ENCODE measurements at places on chromosomes 7 and 10. TPM values are rescaled to one million over a fixed set of nuclear protein-coding genes. Genes with fewer than 3 reads are reported as not detected.

The AKR1B15 gene
- not detected for total RNA-seq

The IFIT2 gene
- 20.8 TPM for total RNA-seq

The SUN3 gene
- not detected for total RNA-seq

The SPAM1 gene
- total RNA-seq: not detected

The RBM33 gene
- 78.2 TPM for total RNA-seq

The ELFN1 gene
- 5.7 TPM for total RNA-seq

The BLNK gene
- total RNA-seq: 5.9 TPM

The SPAG6 gene
- total RNA-seq: 3.7 TPM

The HKDC1 gene
- 0.95 TPM for total RNA-seq

The HECW1 gene
- 113 TPM for total RNA-seq

The CCDC3 gene
- total RNA-seq: 52.6 TPM

The PEX1 gene
- total RNA-seq: 28.0 TPM

The POMZP3 gene
- 25.8 TPM for total RNA-seq

The CYP2C19 gene
- not detected for total RNA-seq

The GBX1 gene
- total RNA-seq: not detected

The FAM25C gene
- not detected for total RNA-seq

The IMPDH1 gene
- 34.6 TPM for total RNA-seq

The ABCB1 gene
- 35.4 TPM for total RNA-seq

The FOXI2 gene
- total RNA-seq: not detected

The HOXA4 gene
- total RNA-seq: not detected

The PNLIP gene
- not detected for total RNA-seq

The TMEM213 gene
- not detected for total RNA-seq

The OPN4 gene
- total RNA-seq: 0.89 TPM

The SPDYE5 gene
- total RNA-seq: not detected

The JAKMIP3 gene
- total RNA-seq: 34.4 TPM

The HTR7 gene
- 1.7 TPM for total RNA-seq

The SGCE gene
- total RNA-seq: 63.8 TPM

The PANK1 gene
- total RNA-seq: 12.4 TPM

The RAPGEF5 gene
- total RNA-seq: 264 TPM

The FAM25G gene
- total RNA-seq: not detected

The FGFBP3 gene
- 4.0 TPM for total RNA-seq

The CCL26 gene
- total RNA-seq: not detected

The CALML5 gene
- not detected for total RNA-seq

The INSIG1 gene
- total RNA-seq: 80.9 TPM

The VPS26A gene
- total RNA-seq: 47.3 TPM

The ARHGEF35 gene
- 0.32 TPM for total RNA-seq

The CCAR1 gene
- 57.1 TPM for total RNA-seq

The LBX1 gene
- total RNA-seq: not detected

The TRPV5 gene
- 3.4 TPM for total RNA-seq

The DDC gene
- not detected for total RNA-seq

The SLC16A9 gene
- 13.1 TPM for total RNA-seq

The CEP55 gene
- total RNA-seq: not detected

The GPR141 gene
- total RNA-seq: not detected

The BICC1 gene
- total RNA-seq: 6.9 TPM

The IFIT1B gene
- total RNA-seq: not detected

The EBLN1 gene
- not detected for total RNA-seq

The ASAH2B gene
- 6.6 TPM for total RNA-seq

The DCLRE1C gene
- 21.9 TPM for total RNA-seq
